ENCODE measurements at places on chromosomes 11 and 22. TPM values are rescaled to one million over a fixed set of nuclear protein-coding genes. Genes with fewer than 3 reads are reported as not detected.

The MB gene
- total RNA-seq: not detected

DNA sequence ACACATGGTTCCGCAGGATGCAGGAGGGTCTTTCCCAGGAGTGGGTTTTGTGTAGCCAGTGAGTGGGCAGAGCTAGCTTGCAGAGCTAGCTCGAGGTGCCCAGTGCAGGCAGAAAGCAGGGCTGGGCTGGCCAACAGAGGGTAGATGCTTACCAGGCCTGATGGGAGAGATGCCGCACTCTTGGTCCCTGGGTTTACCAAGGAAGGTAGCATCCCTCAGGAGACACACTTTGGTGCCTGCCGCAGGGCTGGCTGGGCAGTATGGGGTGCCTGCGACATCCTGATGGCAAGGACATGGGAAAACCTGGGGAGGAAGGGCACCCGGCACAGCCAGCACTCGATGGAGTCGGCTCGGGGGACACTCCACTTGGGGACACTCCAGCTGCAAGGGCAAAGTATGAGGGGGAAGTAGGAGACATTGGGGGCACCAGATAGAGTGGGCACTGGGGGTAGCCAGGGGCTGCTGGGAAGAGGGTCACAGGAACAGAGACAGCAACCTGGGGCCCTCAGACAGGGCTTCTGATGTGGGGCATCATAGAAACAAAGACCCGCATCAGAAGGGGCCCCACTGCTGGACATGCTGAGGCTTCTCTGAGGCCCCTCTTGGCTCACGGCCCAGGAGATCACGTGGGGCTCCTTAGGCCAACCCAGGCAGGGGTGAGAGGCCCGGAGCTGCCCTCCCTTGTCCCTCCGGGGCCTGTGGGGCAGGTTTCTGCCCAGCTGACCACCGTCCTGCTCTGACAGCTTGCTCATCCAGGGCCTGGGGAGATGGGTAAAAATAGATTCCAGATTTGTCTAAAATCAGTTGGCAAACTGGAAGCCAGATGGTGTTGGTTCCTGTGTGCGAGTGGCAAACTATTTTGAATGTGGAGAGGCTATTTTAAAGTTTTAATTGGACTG is 89.8 kb downstream of the MORC2 start:
- DNase-seq: no peak

DNA sequence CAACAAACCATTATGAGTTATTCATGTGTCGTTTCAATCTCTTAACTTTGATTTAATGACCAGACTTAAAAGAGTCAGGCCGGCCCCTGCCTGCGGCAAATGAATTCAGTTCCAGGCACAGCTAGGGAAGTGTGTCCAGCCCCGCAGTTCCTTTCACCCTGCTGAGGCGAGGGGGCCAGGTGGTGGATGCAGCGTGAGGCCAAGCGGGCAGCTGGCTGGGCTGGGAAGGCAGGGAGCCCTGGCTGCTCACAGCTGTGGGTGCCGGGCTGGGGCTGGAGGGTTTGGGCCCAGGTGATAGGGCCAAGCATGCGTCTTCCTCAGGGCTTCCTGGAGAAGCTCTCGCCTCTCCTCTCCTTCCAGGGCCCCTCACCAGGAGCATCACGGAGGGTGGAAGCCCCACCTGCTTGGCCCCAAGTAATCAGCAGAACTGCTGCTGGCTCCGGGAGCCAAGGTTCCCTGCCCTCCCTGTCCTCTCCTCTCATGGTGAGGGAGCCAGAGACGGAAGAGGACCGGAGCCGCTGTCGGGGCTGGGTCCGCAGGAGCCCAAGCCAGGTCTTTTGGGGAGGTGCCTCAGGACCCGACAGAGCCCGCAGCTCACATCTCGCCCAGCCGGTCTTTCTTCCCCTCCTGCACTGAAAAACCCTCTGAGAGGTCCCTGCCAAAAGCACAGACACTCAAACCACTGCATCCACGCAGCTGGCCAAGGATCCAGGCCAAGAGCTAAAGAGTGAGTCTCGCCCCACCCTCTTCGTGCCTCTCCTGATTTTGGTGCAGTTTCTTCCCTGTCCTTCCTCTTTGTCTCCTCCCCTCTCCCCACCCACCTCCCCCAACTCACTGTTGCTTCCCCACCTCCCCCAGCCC is 97.0 kb downstream of the ST3GAL4 start:
- DNase-seq: no peak

- no peak for DNase-seq
These were observed 24.1 kb upstream of the ZDHHC13 start for GRCh38 chr11:19092850-19093249.

The TMA7B gene
- total RNA-seq: not detected

DNA sequence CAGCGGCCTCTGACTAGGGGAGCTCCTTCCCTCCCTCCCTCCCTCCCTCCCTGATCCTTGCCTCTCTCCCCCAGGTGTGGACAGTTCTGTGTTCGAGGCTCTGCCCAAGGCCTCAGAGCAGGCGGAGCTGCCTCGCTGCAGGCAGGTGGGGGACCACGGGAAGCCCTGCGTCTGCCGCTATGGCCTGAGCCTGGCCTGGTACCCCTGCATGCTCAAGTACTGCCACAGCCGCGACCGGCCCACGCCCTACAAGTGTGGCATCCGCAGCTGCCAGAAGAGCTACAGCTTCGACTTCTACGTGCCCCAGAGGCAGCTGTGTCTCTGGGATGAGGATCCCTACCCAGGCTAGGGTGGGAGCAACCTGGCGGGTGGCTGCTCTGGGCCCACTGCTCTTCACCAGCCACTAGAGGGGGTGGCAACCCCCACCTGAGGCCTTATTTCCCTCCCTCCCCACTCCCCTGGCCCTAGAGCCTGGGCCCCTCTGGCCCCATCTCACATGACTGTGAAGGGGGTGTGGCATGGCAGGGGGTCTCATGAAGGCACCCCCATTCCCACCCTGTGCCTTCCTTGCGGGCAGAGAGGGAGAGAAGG is 11.1 kb upstream of the POU2F3 start:
- DNase-seq: no peak

- no peak for DNase-seq
These were observed 16.3 kb upstream of the CTSD start for GRCh38 chr11:1779806-1780699.

DNA sequence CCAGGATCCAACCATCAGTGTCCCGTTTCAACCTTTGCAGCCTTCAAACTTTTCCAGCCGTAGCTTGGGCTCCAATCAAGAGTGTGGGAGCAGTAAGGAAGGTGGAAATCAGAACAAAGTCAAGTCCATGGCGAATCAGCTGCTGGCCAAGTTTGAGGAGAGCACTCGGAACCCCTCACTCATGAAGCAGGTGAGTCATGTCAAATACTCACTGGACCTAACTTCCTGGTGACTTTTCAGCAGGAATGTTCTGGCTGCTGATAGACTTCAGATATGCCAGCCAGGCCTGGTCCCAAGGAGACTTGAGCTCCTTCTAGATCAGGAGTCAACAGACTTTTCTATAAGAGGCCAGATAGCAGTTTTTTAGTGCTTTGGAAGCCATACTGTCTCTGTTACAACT is 129.0 kb downstream of the MICAL2 start:
- no peak for DNase-seq

DNA sequence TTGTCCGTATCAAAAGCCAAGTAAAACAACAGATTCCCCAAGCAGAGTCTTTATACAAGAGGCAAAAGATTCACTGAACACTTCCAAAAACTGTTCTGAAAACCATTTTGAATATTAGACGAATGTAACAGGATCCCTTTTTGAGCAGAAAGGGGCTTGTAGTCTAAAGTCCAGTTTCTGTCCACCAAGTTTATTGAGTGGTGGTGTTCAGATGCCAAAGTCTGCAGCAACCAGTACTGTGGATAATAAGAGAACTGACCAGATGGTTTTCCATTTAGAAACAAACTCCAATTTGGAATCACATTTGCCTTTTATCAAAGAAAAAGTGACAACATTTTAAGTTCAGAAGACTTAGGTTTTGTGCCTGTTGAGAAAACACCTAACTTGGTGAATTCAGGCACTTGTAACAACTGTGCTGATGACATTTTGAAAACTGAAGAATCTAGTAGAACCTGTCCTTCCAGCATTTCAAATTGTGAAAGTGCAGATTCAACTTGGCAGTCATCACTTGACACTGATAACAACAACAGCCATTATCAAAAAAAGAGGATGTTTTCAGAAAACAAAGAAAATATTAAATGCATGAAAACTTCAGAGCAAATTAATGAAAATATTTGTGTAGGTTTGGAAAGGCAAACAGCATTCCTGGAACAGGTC is 217.1 kb downstream of the CSNK2A3 start:
- DNase-seq: no peak

GRCh38 chr11:16604794-16605388 is 133.6 kb upstream of the C11orf58 start:
- peak; percentile 30 for DNase-seq

The ESAM gene
- 40.6 TPM for total RNA-seq

- DNase-seq: no peak
These were observed 5.8 kb upstream of the OR5B2 start for GRCh38 chr11:58433638-58434203.

DNA sequence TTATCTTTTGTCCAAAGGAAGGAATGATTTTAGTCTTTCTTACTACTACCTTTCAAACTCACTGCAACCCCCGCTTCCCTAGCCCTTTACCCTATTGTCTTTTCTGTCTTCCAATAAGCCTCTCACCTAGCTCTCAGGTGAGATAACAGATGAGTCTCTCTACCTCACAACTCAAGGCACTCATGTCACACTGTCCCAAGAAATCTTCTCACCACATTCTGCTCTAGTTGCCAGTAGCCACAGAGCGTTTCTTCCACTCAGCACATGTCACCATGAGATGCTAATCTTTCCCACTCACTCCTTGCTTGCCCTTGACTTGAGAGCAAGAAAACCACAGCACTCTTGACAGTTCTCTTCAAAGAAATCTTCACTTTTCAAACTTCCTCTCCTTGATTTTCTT is 32.7 kb upstream of the TMEM41B start:
- DNase-seq: no peak

The FGF19 gene
- total RNA-seq: not detected

- DNase-seq: no peak
These were observed 142.8 kb upstream of the B3GAT1 start for GRCh38 chr11:134554861-134555260.

The KREMEN1 gene
- total RNA-seq: 12.8 TPM

The OR8B4 gene
- not detected for total RNA-seq

The TCIRG1 gene
- total RNA-seq: 439 TPM

The SNAP29 gene
- total RNA-seq: 19.0 TPM

The C11orf97 gene
- total RNA-seq: not detected

DNA sequence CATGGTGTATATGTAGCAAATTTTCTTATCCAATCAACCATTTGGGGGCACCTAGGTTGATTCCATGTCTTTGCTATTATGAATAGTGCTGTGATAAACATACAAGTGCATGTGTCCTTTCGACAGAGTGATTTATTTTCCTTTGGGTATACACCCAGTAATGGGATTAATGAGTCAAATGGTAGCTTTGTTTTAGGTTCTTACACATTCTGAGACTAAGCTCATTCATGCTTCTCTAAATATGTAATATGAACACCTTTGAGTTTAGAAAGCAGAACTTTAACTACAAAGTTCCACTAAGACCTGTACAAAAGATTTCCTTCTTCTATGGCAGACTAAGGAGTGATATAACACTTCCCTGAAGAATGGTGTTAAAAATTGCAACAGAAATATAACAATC is 627.0 kb downstream of the KCNA4 start:
- DNase-seq: no peak

GRCh38 chr11:69844396-69844795 is 25.2 kb upstream of the FGF3 start:
- DNase-seq: no peak

GRCh38 chr22:43796567-43796966 is 15.5 kb downstream of the EFCAB6 start:
- no peak for DNase-seq

DNA sequence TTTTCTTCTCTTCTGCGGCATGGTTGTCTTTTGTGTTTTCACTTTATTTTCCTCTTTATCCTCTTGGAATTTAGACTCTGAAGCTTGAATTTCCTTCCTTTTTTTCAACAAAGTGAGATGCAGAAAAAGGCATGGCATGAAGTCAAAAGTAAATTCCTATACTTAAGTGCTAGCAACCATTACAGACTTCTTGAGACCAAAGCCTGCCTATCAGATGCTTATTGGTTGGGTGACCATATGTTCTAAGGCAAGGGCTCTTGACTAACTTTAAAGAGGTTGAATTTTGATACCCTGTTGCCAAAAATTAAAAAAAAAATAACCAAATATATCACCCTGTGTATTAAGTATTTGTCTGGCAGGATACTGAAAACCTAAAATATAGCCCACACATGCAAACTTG is 237.4 kb downstream of the TMEM135 start:
- DNase-seq: no peak

DNA sequence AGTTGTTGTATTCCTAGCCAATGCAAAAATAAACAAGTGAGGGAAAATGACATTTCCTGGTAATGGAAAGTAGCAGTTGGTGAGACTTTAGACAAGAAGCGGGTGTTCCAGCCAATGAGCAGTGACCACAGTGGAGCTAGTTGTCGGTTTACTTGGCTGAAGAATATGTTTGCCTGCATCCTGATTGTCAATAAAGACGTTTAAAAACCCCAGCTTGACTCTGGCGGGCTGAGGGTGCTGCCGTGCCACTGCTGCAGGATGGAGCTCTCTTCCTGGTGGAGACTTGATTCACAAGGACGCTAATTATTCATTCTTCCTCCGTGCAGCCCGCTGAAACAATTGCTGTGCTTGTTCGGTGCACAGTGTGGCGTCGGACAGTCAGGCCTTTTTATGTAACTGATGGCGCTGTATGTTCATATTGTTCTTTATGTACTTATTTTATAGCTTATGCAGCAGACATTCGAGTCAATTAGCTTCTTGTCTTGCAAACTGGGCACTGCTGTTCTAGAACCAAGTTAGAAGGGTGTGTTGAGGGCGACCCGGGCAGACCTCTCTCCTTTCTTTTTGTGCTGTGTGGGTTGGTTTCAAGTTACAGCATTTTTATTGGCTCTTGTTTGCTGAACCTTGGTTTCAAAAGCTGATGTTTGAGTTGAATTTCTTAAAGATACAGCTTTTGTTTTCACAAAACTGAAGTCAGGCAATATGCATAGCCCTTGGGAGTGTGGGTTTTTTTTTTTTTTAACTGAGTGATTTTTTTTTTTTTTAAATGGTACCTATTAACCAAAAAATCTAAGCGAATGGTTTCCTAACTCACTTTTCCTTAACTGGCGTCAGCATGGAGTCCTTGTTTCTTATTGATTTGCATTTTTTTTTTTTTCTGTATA is 153.9 kb downstream of the TEAD1 start:
- DNase-seq: no peak

DNA sequence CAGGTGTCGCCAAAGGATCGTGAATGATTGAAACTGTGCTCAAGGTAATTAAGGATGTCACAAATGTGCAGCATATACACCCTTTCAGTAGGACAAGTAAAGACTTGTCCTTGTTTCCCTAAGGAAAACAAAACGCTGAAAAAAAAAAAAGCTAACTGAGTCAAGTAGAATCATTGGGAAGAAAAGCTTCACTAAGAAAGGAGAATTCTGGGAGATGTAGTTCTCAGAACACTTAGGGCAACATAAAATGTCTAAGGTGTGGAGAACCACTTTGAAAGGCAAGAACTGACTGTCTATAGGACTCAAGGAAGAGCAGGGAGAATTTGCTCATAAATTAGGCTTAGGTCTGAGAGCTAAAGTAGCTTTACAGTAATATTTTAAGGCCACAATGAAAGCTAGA is 2.9 kb upstream of the OR5T1 start:
- no peak for DNase-seq

The PHLDB1 gene
- 365 TPM for total RNA-seq

- DNase-seq: no peak
These were observed 41.0 kb upstream of the OLFML1 start for GRCh38 chr11:7444091-7444981.

The DERL3 gene
- 0.60 TPM for total RNA-seq

- no peak for DNase-seq
These were observed 11.0 kb downstream of the RHBDD3 start for GRCh38 chr22:29256606-29257325.
